ENCODE measurements at places on chromosomes 16 and 17.

DNA sequence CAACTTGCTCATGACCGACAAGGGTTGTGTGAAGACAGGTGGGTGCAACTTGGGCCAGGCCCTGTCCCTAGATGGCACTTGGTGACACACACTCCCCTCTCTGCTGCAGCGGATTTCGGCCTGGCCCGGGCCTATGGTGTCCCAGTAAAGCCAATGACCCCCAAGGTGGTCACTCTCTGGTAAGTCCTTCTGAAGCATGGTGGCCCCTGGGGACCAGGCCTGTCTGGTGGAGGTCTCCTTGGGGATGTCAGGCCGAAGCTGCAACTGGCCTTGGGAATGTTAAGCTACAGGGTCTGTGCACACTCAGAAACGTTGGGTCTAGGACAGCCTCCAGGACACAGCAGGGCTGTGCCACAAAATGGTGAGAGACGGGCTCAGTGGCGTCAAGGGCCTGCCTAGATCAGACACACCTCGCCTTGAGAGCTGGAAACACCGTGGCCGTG, 6.8 kb downstream of the CDK10 start:
- DNase-seq: no peak

- DNase-seq: no peak
Measured at GRCh38 chr17:6714315-6714874, 1.2 kb upstream of the SLC13A5 start.

- no peak for DNase-seq
Measured at GRCh38 chr17:19260958-19261357, 23.8 kb downstream of the EPN2 start.

- no peak for DNase-seq
Measured at GRCh38 chr16:20626966-20627365, 50.8 kb upstream of the ACSM2B start.

- DNase-seq: no peak
Measured at GRCh38 chr17:39026980-39027451, 59.8 kb upstream of the FBXO47 start.

GRCh38 chr16:5993356-5993755, 895.8 kb upstream of the EEF2KMT start:
- no peak for DNase-seq

DNA sequence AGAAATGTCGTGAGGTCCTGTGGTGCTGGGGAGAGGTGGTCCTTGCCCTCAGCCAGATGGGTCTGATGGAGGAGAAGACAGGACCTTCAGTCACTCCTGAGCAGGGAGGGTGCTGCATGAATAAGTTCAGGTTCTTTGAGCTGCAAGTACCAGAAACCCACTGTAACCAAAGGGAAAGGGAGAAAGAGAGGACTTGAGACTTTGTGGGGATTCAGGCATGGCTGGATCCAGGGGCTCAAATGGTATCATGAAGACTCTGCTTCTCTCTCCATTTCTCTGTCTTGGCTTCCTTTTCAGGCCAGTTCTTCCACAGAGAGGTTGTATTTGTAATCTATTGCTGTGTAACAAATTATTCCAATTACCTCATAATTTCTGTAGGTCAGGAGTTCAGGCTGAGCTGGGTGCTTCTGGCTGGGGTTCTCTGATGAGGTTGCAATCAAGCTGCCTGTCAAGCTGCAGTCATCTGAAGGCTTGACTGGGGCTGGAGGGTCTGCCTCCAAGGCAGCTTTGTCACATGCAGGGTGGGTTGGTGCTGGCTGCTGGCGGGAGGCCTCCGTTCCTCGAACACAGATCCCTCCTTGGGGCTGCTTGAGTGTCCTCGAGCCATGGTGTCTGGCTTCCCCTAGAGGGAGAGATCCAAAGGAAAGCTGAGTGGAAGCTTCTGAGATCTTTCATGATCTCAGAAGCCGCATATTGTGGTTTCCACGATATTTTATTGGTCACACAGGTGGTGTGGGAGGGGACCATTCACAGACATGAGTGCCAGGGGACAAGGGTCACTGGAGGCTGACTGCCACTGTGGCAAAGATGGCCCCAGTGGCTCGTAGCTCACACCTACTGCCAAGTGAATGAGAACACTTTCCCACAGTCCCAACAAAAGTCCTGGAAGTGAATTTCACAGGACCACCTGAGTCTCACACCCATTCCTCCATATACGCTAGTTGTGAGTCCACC, 5.9 kb upstream of the ADCY7 start:
- no peak for DNase-seq

GRCh38 chr17:60641126-60641525, 36.5 kb upstream of the BCAS3 start:
- DNase-seq: no peak

DNA sequence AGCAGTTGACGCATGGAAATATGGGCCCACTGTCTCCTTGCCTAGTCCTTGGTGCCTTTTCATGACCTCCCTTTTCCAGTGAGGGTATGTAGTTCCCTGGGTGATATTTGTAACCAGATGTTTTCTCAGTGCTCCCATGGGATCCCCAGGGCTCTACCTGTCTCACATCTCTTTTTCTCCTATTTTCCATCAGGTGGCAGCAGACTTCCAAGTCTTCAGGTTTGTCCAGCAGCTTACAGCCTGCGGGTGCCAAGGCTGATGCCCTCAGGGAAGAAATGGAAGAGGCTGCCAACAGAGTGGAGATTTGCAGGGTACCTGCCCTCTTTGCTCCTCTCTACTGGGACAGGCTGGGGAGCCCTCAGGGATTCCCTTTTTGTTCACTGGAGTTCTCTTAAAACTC, 89.1 kb downstream of the ELAC2 start:
- DNase-seq: no peak

- DNase-seq: no peak
Measured at GRCh38 chr16:31108035-31108793, at the start of gene BCKDK. BCKDK (plus strand) TSS chr16:31108386; CDS start chr16:31109224, 838 bp downstream.

GRCh38 chr16:14242769-14243168, 171.7 kb downstream of the MRTFB start:
- DNase-seq: no peak

GRCh38 chr17:21370430-21370829, 5.7 kb upstream of the KCNJ12 start:
- DNase-seq: no peak

- DNase-seq: no peak
Measured at GRCh38 chr17:9237661-9238301, 216.5 kb downstream of the NTN1 start.

DNA sequence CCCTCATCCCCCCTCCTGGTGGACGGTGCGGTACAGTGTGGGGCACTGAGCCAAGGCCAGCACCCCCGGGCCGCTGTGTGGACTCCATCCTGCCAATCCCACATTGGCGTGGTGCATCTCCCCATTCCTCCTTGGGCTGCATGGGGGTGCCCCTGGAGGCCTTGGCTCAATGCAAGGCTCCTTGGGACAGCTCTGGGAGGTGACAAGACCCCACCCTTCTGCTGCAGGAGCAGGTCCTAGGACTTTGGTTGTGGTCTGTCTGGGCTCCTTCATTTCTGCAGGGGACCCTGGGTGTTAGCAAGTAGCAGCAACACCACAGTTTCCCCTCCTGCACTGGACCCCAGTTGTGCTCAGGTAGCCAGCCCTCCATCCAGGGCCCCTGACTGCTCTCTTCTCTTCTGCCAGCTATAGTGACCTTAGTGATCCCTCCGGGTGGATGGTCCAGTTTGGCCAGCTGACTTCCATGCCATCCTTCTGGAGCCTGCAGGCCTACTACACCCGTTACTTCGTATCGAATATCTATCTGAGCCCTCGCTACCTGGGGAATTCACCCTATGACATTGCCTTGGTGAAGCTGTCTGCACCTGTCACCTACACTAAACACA, 1.3 kb downstream of the PRSS21 start:
- no peak for DNase-seq

GRCh38 chr16:53191413-53191812, 136.6 kb downstream of the CHD9 start:
- DNase-seq: no peak

- no peak for DNase-seq
Measured at GRCh38 chr17:50513495-50513894, 5.3 kb downstream of the MYCBPAP start.

GRCh38 chr17:31842195-31843069, 16.6 kb downstream of the COPRS start:
- peak; percentile 60 for DNase-seq

- peak; percentile 34 for DNase-seq
Measured at GRCh38 chr16:19860166-19861041, 24.2 kb downstream of the GPRC5B start.

DNA sequence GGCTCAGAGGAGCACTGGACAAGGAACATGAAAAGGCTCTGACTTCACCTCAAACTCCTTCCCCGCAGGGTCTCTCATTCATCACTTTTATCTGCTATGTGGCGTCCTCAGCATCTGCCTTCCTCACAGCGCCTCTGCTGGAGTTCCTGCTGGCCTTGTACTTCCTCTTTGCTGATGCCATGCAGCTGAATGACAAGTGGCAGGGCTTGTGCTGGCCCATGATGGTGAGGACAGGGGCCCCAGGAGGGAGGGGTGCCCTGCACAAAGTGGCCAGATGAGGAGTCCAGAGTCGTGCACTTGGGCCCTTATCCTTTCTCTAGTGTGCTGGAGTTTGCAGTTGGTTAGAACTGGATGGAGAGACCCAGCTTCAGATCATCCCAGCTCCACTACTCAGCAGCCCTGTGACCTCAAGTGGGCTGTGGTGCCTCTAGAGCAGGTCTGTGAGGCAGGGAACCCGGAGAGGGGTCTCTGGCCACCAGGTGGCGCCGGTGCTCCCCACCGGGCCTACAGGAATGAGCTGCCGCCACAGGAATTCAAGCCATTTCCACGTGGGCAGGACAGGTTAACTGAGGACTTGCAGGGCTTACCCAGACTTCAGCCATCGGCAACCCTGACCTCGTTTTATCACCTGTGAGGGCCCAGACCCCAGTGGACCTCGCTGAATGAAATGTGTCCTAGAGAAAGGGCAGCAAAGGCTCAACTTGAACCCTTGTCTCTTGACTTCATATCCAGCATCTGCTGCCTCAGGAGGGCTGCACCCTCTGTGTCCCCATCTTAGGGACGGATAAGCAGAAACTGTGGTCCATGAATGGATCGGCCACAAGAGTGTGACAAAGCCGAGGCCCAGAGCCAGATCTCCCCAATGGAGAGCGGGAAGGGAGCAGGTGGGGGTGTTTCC, 4.0 kb downstream of the CMTM3 start:
- peak; percentile 71 for DNase-seq

GRCh38 chr16:50889276-50889675, 147.4 kb downstream of the CYLD start:
- DNase-seq: no peak

GRCh38 chr16:11747949-11748403, 5.3 kb upstream of the TXNDC11 start:
- DNase-seq: no peak
